ENCODE measurements at places on chromosomes 2 and 18.

- no peak overlapping the region for H3K4me3 ChIP-seq
- no peaks in the 10 kb centered on the region for H3K27me3 ChIP-seq
- no peaks in the 10 kb centered on the region for H3K4me1 ChIP-seq
- H3K27ac ChIP-seq = no peak overlapping the region
- no peaks in the 10 kb centered on the region for H3K36me3 ChIP-seq
Observed at GRCh38 chr2:105443617-105444598, 45.1 kb upstream of the FHL2 start.

DNA sequence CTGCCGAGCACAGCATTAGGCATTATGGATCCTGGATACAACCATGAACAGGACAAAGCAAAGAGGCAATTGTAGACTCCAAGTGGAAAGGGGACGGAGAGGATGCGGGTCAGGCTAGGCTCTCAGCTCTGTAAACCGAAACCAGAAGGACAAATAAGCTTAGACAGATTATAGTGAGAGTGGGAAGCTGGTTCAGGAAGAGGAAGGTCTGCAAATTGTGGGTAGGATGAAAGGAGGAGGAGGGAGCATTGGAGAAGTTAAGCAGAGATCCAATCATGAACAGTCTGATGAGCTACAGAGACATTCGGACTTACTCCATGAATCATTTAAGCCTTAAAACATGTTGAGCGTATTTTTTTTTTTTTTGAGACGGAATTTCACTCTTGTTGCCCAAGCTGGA, 3.0 kb downstream of the MSH6 start:
- no peak overlapping the region for H3K27ac ChIP-seq
- no peaks in the 10 kb centered on the region for H3K36me3 ChIP-seq
- DNase-seq = no peak
- H3K4me3 ChIP-seq = no peak overlapping the region

GRCh38 chr2:148926291-148926961, 51.4 kb downstream of the KIF5C start:
- H3K36me3 ChIP-seq = no peaks in the 10 kb centered on the region
- H3K4me1 ChIP-seq = no peaks in the 10 kb centered on the region
- no peak overlapping the region for H3K4me3 ChIP-seq

DNA sequence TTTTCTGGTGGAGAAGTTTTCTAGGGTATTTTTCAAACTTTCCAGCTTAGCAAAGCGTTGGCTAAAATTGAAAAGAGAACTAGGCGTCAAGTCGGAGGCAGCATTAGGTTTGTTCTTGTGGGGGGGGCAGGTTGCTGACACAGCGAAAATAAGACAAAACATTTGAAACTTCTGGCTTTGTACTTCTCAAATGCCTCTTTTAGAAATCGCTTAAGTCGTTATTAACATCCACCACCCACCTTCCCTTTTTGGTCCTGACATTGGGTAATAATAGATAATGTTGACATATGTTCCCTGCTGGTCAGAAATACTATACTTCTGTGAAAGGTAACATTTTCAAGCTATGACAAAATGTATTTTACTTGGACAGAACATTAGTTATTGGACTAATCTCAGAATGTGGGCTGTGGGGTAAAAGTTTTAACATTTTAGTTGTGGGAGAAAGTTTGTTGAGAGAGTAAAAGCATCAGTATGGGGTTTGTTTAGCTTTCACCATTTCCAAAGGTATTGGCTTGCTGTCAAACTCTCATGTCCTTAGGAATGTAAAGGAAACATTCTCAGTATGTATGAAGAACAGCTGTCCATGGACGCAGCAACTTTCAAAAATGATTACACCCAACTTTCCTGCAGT, 88.1 kb upstream of the ZEB2 start:
- H3K4me1 ChIP-seq = no peaks in the 10 kb centered on the region
- no peak overlapping the region for H3K4me3 ChIP-seq
- no peak for DNase-seq
- H3K36me3 ChIP-seq = no peaks in the 10 kb centered on the region
- H3K27ac ChIP-seq = no peak overlapping the region
- H3K27me3 ChIP-seq = no peaks in the 10 kb centered on the region

GRCh38 chr2:28415010-28415409, 22.4 kb downstream of the FOSL2 start:
- no peak overlapping the region for H3K4me3 ChIP-seq
- DNase-seq = no peak
- H3K4me1 ChIP-seq = no peaks in the 10 kb centered on the region
- no peak overlapping the region for H3K27ac ChIP-seq
- H3K36me3 ChIP-seq = peaks cover 25% of the 10 kb centered on the region

DNA sequence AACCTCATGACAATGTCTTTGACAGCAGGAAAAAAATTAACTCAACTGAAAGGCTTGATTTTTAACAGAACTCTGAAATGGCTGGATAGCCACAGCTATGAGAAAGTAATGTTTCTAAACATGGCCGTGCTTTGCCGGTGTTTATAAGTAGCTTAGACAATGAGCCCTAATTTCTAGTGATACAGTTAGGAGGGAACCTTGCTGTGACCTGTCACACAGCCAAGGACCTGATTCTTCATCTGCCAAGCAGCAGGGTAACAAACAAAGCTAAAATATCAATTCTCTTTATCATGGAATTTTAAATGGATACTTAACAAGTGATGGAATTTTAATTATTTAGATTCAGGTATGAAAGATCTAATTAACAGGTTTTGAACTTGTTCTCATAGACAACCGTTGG, 24.3 kb upstream of the DYNC2LI1 start:
- H3K27me3 ChIP-seq = no peaks in the 10 kb centered on the region
- DNase-seq = no peak
- H3K36me3 ChIP-seq = no peaks in the 10 kb centered on the region
- H3K4me1 ChIP-seq = no peaks in the 10 kb centered on the region

DNA sequence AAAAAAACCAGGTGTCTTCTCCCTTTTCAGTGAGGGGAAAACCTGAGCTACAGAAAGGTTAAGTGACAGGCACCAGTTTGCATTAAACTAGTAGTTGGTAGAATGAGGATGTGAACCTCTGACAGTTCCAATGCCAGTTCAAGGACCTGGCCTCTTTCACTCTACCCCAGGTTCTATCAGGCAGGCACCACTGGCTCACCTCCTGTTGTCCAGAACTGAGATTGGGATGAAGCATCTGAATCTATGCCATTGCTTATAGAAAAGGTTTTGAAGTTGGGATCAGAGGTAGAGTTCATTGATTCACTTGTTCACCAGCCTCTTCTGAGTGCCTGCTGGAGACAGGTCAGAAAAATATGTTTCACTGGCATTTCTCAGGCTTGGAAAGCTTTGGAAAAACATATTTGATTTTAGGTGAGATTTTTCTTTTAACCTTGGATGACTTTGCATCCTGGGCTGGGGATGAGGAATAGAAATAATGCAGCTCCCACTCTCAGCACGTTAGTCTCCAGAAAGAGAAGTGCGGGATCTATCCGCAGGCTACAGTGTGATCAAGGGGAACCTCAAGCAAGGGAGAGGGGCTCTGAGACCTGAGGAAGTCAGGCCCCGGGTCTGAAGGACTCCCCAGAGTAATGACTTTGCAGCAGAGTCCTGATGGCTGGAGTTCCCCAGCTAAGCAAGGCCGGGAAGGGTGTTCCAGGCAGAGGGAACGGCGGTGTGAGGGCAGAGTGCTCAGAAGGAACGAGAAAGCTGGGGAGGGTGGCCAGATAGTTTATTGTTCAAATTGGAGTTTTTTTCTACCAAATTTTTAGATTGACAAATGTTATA, 250.3 kb downstream of the MYCN start:
- no peaks in the 10 kb centered on the region for H3K27me3 ChIP-seq
- H3K4me1 ChIP-seq = no peaks in the 10 kb centered on the region
- H3K4me3 ChIP-seq = no peak overlapping the region
- H3K27ac ChIP-seq = no peak overlapping the region

All from right lobe of liver (tissue), 6 donors.